ENCODE measurements at places on chromosomes 6 and 20. TPM values are rescaled to one million over a fixed set of nuclear protein-coding genes. Genes with fewer than 3 reads are reported as not detected.

Gene BCAS1
- total RNA-seq = not detected

Gene STMND1
- total RNA-seq = not detected

Gene OXT
- not detected for total RNA-seq

DNA sequence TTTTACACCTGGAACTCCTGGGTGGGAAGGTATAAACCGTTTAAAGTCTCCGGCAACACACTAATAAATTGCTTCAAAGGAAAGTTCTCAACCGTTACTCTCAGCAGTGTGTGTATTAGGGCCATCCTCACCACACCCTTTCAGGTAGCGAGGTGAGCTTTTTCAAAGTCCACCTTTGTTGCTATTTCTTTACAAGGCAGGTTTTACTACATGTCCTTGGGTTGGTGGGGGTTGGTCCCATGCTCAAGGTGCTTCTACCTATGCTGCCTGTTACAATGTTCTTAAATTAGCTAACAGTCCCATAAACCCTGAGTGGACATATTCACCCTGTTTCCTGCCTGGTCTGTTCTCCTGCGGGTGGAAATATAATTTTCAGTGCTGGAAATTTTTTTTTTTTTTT is 13.2 kb upstream of the OSER1 start:
- H3K4me1 ChIP-seq = peaks cover 6% of the 10 kb centered on the region
- no peaks in the 10 kb centered on the region for H3K27me3 ChIP-seq
- no peaks in the 10 kb centered on the region for H3K36me3 ChIP-seq
- DNase-seq = no peak
- no peak overlapping the region for H3K4me3 ChIP-seq

- H3K27me3 ChIP-seq = no peaks in the 10 kb centered on the region
- no peak overlapping the region for H3K27ac ChIP-seq
- H3K4me3 ChIP-seq = no peak overlapping the region
- no peak for DNase-seq
Measured at GRCh38 chr6:2109796-2110195, 135.6 kb downstream of the GMDS start.

Gene OR11A1
- total RNA-seq = not detected

DNA sequence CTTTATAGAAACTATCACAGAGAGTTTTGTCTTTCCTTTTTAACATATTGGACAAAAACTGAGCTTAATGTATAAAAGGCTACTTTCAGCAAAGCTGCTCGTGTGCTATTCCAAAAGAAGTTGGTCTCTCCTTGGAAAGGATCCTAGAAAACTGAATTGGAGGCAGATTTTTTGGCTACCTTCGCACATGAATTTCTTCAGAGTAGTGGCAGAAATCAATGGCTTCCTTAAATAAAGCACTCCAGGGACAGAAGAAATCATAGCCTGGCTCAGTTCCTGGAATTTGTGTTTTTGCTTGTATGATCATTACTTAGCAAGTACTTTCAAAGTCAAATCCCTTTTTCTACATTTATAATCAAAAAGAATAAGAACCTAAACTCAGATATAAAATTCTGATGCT is 780.3 kb downstream of the PHF3 start:
- no peak overlapping the region for H3K27ac ChIP-seq
- H3K36me3 ChIP-seq = no peaks in the 10 kb centered on the region
- no peak for DNase-seq
- H3K4me1 ChIP-seq = no peaks in the 10 kb centered on the region
- no peaks in the 10 kb centered on the region for H3K27me3 ChIP-seq
- H3K4me3 ChIP-seq = no peak overlapping the region

GRCh38 chr6:137117581-137117980 is 55.9 kb downstream of the IL22RA2 start:
- no peak for DNase-seq
- no peaks in the 10 kb centered on the region for H3K27me3 ChIP-seq
- no peak overlapping the region for H3K4me3 ChIP-seq
- no peaks in the 10 kb centered on the region for H3K36me3 ChIP-seq
- H3K4me1 ChIP-seq = no peaks in the 10 kb centered on the region
- H3K27ac ChIP-seq = no peak overlapping the region

All from neural progenitor cell (in vitro differentiated cells).